ENCODE measurements at places on chromosomes 4 and X.

DNA sequence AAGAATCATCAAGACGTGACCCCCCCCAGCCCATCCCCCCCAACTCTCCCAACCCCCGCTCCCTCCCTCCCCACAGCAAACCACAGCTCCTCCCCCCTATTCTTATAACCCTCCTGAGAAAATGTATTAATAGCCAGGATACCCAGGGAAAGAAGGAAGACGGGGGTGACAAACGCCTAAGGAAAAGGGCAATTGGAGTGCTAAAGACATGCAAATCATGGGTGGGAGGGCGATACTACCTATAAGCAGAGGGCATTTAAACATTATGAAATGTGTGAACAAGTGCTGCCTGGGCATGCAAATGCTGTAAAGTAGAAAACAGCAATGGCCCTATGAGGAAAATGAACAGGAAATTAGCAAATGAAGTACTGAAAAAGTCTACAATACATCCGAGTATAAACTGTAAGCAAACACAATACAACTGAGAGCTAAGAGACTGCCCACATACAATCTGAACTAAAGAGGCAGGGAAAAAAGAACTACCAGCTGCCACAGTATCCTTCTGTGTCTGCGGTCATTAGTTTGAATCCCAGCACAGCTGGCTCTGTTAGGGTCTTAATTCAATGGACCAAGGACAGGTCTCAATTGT lies 2.4 kb downstream of the CXXC4 start:
- DNase-seq: no peak

GRCh38 chrX:8955511-8955910 lies 78.4 kb downstream of the FAM9B start:
- no peak for DNase-seq

GRCh38 chr4:76993787-76994641 lies 44.5 kb downstream of the SEPTIN11 start:
- DNase-seq: peak; percentile 87

- DNase-seq: no peak
These were observed 27.1 kb upstream of the TAPT1 start for GRCh38 chr4:16253127-16253960.

DNA sequence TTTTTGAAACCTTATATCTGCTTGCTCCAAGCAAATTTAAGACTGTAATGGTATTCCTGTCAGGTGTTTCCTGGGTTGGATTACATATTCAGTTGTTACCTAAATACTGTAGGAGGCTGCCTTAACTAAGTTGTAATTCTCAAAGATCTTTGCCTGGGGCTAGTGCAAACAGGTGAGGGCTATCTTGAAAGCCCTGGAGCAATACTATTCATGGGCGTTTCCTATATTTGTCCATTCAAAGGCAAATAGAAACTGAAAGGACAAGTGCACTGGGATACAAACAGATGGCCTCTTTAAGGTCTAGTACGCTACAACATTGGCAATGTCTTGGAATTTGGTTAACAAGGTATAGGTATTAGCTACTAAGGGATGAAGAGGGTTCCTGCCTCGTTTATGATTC lies 84.1 kb upstream of the CT45A1 start:
- DNase-seq: no peak

GRCh38 chr4:587671-588350 lies 11.7 kb upstream of the TMEM271 start:
- no peak for DNase-seq

- DNase-seq: no peak
These were observed 8.3 kb downstream of the S100G start for GRCh38 chrX:16658284-16658683.

DNA sequence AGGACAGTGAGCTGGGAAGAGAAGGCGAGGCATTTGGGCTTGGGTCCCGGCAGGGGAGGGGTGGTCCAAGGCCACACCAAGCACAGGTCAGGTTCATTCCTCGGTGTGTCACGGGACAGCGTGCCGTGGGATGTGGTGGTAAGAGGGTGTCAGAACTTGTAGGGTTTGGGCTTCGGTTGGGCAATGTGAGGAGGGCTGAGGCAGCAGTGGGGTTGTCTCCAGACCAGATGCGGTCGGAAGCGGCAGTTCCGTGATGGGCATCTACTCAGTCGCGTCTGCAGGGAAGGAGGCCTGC lies 22.1 kb downstream of the ADRA2C start:
- no peak for DNase-seq

DNA sequence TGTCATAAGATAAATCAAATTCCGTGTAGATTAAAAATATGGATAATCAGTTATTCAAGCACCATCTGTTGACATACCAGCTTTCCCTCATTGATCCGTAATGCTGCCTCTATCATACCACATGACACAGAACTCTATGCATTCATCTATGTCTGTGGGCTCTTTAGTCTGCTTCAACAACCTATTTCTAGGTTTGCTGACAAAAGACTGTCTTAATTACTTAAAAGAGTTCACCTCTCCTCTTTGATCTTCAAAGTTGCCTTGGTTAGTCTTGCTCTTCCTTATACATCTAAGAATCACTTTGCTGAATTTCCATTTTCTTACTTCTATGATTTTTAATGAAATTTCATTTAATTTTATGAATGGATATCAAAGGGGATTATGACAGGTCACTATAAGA lies 57.0 kb upstream of the PRSS48 start:
- no peak for DNase-seq

DNA sequence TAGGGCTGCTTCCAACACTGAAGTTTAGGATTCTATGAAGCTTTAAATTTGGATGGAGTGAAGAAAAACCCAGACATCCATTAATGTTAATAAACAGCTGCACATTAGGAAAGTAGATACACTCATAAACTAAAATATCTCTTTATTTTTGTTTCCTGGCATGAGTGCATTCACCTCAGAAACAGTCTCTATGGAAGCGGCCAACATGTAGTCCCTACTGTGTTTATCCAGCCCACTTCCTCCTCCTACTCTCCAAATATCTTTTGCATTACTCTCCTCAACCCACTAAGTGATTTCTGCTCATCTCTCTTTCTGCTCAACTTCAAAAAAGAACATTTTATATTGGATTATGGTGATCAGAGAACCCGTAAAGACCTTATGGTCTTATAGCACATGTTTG lies 180.3 kb upstream of the MXRA5 start:
- no peak for DNase-seq

- DNase-seq: no peak
These were observed 2065.8 kb downstream of the ARAP2 start for GRCh38 chr4:34178476-34178875.

DNA sequence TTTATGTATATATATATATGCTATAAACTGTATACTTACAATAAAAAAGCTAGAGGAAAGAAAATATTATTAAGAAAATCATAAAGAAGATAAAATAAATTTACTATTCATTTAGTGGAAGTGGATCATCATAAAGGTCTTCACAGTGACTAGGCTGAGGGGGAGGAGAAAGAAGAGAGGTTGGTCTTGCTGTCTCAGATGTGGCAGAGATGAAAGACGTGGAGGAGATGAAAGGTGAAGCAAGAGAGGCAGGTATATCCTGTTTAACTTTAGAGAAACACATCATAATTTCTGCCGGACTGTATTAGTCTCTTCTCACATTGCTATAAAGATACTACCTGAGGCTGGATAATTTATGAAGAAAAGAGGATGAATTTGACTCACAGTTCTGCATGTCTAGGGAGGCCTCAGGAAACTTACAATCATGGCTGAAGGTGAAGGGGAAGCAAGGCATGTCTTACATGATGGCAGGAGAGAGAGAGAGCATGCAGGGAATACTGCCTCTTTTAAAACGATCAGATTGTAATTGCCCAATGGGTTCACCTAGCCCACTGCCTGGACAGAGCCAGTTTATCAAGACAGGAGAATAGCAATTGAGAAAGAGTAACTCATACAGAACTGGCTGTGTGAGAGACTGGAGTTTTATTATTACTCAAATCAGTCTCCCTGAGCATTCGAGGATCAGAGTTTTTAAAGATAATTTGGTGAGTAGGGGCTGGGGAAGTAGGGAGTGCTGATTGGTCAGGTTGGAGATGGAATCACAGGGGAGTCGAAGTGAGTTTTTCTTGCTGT lies 22.1 kb upstream of the RRAGB start:
- DNase-seq: no peak

DNA sequence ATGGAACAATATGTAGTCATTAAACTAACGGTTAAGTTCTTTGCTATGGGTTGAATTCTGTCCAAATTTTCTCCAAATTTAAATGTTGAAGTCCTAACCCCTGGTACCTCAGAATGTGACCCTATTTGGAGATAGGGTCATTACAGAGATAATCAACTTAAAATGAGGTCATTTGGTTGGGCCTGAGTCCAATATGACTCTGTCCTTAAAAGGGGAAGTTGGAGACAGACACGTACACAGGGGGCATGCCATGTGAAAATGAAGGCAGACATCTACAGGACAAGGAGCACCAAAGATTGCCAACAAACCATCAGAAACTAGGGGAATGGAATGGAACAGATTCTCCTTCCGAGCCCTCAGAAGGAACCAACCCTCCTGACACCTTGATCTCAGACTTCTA lies 492.0 kb upstream of the FTHL17 start:
- DNase-seq: no peak

GRCh38 chrX:85004255-85004654 lies 578 bp downstream of the APOOL start:
- no peak for DNase-seq

DNA sequence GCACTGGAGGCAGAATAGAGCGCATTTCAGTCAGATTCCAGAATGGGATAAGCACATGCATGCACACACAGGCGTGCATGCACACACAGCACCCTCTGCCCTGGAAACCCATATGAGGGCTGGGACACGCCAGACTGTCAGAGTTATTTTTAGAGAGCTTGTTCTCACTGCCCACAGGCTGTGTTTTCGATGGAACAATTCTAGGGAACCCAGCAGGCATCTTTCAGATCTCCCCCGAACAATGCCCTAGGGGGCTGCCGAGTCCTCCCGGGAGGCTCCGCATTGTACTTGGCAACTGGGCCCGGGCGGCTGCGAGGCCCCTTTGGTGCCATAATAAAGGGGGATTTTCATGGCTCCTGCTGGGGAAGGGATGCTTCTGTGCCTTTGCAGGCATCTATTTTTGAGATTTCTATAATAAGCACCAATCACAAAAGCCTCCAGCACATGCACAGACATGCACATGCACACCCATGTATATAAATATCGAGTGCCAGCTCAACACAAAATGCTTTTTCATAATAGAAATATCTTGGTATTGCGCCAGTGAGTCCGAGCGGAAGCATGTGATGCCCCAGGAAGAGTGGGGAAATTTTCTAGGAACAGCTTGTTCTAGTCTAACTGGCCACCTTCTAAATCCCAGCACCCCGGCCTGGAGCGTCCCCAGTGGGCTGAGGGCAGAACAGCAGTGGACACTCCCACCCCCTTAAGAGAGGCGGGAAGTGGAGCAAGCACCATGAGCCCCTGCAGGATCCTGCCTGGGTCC lies 88.5 kb downstream of the PHKA2 start:
- no peak for DNase-seq

DNA sequence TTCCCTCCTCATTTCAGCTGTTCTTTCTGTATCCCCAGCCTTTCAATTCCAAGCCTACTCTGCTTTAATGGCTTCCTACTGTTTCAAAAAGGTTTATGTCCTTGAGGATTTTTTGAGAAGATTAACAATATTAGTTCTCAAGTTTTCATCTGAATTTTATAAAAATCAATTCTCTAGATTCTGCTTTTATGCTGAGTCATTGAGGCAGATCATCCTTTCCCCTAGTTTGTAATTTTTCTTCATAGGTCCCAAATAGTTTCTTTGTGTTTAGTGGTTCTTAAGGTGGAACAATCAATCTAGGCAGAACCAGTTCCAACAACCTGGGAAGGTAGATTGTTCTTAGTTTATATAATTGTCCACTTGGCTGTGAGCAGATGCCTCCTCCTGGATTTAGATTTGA lies 100.1 kb upstream of the NAP1L5 start:
- no peak for DNase-seq

- no peak for DNase-seq
These were observed 94.8 kb upstream of the PSAPL1 start for GRCh38 chr4:7529368-7530080.

DNA sequence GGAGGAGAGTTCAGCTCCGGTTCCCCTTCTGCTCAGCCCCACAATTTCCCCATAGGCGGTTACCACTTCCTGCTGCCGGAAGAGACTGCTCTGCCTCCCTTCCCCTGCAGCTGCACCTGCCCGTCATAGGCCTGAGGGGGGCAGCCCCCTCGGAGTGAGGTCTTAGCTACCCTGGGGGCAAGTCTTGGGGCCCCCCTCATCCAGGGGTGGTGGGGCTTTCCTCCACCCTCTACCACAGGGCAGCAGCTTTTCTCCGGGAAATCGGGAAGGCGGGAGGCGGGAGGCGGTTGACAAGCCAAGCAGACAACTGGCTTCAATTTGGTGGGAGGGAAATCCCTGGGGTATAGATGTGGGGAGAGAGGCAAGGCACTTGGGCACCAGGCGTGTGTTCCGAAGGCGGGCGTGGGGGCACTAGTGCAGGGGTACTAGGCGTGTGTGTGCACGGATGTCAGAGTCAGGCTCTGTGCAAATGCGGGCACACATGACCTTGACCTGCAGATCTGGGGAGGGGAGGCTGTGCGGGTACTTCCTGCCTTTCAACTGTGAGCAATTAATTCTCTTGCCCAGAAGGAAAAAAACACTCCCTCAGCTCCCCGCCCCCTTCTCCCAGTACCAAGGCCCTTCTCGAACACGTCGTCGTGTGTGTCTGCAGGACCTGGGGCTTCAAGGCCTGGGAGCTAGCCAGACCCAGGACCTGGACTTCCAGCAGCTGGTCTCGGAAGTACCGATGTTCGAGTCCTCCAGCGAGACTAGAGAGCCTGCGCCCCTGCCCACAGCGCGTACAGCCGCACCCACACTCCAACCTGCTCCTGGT lies 1.0 kb upstream of the ARHGAP4 start:
- peak; percentile 90 for DNase-seq

DNA sequence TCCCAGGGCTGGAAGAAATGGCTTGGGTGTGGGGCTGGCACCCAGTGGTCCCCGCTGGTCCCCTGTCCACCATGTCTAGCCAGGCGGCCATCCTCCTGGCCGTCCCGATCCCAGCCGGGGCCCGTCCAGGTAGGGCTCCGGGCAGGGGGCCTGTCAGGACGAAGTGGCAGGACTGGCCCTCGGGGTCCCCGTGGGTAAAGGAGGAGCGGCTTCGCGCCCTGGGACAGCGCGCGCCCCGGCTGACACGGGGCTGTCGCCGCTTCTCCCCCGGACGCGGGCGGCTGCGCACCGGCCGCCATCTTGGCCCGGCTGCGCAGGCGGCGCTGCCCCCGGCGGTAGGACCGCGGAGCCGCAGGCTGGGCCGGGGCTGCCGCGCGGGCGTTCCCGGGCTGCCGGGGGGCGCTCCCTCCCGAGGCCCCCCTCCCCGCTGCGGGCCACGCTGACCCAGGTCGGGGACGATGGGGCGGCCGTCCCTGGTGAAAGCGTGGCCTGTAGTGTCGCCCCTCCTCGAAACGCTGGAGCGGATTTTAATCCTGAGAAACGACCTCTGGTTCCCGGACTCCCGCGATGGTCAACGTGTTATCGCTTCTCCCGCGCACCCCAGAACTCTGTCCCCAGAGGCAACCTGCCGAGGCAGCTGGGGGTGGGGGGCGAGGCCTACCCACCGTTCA lies 60.4 kb upstream of the BCOR start:
- DNase-seq: peak; percentile 48

DNA sequence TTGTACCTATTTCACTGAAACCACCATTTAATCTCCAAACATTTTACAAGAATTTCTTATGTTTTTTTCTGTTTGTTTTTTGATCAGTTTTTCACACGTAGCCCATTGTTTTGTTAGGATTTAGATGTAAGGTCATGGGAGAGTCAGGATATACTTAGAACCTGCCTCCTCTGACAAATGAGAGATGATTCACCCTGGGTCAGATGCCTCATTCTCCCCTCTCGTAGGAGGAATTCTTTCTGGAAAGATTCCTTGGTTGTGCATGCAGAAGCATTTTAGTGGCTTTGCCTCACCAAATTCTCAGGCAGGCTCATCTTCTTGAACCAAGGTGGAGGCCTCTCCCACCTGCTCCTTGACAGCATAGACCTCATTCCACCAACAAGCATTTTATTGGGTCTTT lies 599.3 kb downstream of the SPRY1 start:
- DNase-seq: no peak
